ENCODE measurements at places on chromosomes 5 and 9.

DNA sequence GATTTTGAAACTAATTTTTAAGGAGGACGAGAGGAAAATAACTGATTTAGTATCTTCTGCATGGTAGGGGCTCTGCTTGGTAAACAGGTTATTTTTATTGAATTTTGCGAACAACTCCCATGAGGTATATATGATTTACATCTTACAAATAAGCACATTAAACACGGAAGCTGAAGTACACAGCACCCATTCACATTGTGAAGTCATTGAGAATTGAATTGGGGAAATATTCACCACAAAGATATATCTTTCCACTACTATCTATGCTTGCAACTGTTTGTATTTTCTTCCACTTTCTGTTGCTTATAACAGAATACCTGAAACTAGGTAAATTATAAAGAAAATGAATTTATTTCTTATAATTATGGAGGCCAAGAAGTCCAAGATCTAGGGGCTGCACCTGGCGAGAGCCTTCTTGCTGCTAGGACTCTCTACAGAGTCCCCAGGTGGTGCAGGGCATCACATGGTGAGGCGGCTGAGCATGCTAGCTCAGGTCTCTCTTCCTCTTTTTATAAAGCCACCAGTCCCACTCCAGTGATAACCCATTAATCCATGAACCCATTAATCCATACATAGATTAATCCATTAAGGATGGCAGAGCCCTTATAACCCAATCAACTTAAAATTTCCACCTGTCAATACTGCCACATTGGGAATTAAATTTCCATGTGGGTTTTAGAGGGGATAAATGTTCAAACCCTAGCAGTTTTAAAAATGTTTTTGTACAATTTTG, 79.0 kb upstream of the ZNF608 start:
- no peak for ATAC-seq

DNA sequence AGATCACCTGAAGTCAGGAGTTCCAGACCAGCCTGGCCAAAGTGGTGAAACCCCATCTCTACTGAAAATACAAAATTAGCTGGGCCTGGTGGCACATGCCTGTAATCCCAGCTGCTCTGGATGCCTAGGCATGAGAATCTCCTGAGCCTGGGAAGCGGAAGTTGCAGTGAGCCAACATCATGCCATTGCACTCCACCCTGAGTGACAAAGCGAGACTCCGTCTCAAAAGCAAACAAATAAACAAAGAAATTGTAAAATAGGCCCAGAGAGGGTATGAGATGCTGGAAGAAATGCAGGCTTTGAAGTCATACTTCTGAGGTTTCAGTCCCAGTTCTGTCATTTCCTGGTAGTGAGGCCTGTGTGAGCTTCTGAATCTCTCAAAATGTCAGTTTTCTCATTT, 5.3 kb upstream of the ARHGEF37 start:
- ATAC-seq: peak; percentile 91

- ATAC-seq: no peak
Measured at GRCh38 chr5:73938938-73939320, 312.9 kb downstream of the ARHGEF28 start.

DNA sequence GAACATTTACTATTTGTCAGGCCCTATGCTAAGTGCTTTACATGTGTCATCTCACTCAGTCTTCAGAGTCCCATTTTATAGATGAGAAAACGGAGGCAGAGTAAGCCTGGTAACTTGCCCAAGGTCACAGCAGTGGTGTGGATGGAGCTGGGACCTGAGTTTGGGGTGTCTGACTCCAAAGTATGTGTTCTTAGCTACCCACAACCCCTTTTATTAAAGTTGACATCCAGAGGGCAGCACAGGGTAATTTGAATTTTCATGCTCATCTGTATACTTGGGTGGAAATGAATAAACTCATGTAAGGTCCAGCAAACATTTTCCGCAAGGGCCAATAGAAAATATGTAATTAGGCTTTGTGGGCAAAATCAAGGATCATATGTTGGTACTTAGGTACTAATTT, 93.4 kb upstream of the SLC25A48 start:
- no peak for ATAC-seq

DNA sequence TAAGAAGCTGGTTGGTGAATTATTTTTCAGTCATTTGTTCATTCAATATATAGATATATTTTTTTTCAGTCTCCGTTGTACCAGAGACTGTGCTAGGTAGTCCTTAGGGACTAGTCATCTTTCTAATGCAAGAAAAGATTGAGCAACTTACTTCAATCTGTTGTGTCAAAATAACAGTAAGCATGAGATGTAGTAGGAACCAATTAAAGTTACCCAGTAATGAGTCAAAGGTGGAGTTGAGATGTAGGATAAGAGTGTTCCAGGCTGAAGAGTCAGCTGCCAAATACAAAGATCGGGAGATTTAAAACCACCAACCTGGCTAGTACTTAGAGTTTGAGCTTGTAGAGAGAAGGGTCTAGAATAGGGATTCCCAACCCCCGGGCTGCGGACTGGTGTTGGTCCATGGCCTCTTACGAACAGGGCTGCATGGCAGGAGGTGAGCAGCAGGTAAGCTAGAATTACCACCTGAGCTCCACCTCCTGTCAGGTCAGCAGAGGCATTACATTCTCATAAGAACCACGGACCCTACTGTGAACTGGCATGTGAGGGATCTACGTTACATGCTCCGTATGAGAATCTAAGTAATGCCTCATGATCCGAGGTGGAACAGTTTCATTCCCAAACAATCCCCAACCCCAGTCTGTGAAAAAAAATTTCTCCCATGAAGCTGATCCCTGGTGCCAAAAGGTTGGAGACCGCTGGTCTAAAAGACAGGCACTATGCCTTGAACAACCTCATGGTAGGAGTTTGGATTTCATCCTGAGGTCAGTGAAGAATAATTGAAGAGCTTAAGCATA, 1241.5 kb upstream of the WWC1 start:
- no peak for ATAC-seq

DNA sequence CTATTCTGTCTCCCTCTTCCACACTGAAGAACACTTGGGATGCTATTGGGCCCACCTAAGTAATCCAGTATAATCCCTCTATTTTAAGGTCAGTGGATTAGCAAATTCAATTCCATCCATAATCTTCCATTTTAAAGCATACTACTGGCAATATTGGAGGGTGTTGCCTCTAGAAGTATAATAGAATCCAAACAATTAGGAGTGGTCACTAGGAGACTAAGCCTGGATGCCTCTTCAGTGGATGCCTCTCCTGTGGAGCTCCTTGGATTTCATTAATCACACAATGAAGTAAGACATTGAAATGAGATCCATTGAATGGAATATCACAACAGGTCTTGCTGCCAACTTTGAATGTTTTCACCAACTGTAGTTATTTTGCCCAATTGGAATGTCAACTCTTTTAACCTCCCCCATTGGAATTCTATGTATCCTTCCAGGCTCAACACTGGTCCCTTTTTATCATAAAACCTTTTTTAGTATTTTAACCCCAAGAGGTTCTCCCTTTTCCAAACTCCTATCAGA, 311.6 kb downstream of the PLK2 start:
- no peak for ATAC-seq

DNA sequence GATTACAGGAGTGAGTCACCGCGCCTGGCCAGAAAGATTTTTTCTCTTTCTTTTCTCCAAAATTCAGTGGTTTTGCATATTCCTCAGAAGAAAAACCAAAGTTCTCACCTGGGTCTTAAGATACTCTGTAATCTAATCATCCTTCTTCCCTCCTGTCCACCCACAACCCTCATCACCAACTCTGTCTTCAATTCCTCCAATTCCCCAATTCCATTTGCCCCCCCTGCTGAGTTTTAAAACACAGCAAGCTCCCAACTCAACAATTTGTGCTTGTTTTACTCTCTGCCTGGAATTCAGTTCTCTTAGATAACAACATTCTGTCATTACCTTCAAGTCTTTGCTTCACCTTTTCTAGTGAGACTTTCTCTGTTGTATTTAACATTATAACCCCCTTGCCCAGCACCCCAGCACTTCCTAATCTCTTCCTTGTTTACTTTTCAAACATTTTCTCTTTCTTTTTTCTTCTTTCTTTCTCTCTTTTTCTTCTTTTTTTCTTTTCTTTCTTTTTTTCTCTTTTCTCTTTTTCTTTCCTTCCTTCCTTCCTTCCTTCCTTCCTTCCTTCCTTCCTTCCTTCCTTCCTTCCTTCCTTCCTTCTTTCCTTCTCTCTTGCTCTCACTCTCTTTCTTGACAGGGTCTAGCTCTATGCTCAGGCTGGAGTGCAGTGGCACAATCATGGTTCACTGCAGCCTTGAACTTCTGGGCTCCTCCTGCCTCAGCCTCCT, 7.8 kb downstream of the TEX48 start:
- no peak for ATAC-seq

DNA sequence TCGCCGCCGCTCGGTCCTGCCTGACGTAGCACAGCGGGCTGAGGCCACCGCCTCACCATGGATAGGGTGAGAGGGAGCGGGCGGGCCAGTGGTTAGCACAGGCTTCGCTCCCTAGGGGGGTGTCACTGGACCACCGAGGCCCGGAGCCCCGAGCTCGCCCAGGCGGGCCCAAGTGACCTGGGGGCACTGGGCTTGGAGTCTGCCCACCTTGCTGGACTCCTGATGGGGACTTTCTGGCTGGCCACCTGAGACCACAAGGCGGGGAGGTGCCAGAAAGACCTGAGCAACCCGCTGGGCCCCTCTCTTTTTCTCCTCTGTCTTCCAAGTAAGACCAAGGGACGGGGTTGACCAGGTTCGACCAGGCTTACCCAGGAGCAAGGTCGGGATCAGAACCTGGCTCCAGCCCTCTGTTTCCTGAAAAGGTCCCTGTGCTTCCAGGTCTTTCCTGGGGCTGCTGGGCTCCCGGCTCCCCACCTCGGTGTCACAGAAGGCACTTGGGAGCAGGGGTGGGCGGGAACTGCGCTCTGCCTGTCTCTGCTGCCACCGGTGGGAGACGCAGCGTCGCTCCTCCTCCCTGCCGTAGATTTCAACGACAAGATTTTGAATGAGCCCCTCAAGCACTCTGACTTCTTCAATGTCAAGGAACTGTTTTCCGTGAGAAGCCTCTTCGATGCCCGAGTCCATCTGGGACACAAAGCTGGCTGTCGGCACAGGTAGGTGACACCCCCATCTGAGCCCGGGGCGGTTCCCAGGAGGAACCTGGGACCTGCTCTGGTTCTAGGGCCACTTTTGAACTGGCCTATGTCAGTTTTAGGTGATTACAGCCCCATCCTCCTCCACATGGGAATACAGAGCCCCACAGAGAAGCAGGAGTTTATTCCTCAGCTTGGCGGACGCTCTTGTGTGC, 1.0 kb downstream of the MRPS2 start:
- ATAC-seq: no peak

DNA sequence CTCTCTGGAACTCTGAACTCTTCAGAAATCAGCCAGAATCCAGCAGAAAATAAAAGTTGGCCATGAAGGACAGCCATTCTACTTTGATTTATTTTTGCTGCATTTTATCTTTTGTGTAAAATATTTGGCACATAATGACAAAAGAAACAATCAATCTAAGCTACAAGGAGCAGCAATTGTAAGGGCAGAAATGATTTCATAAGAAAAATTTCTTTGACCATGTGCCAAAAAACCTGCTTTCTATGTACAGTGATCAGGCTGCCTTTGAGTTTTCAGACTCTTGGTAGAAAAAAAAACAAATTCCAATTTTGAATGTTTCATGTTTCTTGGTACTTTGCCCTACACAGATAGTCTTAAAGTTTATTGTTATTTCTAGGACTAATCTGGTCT, 69.8 kb upstream of the SLC1A3 start:
- ATAC-seq: no peak

GRCh38 chr5:164617290-164617689, 1111.9 kb downstream of the MAT2B start:
- ATAC-seq: no peak

DNA sequence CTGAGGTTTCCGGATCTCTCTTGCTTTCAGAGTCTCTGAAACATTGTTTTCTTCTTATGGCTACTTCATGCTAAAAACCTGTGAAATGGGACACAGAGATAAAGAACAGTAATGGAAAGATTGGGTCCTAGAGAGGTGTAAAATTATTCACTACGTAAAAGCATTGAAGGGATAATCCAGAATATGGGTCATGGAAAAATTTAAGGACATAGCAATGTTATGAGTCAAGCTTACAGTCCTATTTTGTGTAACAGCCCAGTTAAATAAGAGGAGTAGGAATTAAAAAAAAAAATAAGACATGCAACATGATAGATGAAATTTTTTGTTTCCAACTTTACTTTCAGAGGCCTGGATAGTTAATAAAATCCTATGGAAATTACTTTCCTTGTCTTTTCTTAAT, 61.9 kb upstream of the ELL2 start:
- no peak for ATAC-seq

- ATAC-seq: no peak
Measured at GRCh38 chr5:11268891-11269290, 507.9 kb upstream of the DAP start.
